B cell (primary cell): ENCODE measurements at places on chromosomes 5 and 9.
A peak's percentile ranks its signal among the peaks of the same experiment; 100 is the strongest.

GRCh38 chr5:1125030-1125357 is 13.1 kb upstream of the SLC12A7 start:
- DNase-seq = no peak

DNA sequence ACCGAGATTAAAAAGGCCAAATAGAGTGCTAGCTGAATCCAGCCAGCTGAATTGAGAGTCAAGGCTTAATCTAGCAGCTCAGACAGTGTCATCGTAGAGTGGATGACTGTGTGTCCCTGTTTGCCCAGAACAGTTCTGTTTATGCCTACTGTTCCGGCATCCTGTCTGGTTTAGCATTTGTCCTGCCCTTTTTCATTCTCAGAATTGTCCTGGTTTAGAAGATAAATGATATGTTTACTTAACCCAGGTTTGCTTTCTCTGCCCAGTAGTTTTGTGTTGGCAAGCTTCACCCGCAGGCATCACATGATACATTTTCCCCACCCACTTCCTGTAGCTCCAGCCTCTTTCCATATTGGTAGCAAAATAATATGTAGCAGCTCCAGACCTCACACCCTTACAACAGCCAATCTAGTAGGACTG is 41.3 kb upstream of the ZSWIM6 start:
- no peak for DNase-seq

DNA sequence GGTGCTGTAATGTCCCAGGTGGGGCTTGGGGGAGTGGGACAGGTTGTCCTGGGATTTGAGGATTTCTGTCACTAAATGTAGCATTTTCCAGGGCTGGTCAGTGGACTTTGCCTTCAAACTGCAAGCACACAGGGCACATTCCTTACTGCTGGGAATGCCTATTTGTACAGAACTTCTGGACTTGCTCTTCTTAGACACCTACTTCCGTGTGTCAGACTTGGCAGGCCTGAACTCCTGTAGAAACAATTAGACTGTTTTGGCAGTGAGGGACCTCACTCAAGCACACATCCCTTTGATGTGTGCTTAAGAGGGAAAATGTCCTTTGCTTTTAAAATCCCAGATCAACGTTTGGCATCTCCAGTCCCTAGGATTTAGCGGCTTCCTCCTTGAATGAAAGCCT is 192.2 kb downstream of the PAPPA start:
- no peak for DNase-seq

DNA sequence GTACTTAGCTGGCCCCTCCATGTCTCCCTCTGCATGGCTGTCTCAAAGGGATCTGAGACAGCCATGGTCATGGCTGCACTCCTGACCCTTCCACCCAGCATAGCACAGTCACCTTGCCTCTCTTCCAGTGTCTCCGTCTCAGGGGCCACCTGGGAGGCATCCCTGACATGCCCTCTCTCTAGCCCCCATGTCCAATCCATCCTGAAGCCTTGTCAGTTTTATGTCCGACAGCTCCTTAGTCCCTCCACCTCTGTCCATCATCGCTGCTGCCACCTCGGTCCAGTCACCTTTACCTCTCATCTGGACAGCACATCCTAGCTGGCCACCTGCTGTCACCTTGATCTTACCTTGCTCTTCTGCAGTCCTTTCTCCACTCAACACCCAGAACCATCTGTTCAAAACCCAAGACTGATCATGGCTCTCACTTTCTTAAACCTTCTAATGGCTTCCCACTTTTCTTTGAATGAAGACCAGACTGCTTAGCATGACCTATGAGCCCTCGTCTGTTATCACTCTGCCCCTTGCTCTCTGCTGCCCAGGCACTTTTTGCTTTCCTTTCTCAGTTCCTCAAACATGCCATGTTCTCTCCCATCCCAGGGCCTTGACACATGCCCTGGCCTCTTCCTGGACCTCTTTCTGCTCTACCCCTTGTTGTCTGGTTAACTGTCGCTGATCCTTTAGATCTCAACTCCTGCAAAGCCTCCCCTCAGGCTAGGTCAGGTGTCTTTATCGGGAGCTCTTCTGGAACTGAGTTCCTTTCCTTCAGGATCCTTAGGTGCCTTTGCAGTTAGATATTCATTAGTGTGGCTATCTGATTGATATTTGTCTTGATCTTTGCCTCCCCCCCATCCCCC is 181.8 kb upstream of the PITX1 start:
- no peak for DNase-seq

DNA sequence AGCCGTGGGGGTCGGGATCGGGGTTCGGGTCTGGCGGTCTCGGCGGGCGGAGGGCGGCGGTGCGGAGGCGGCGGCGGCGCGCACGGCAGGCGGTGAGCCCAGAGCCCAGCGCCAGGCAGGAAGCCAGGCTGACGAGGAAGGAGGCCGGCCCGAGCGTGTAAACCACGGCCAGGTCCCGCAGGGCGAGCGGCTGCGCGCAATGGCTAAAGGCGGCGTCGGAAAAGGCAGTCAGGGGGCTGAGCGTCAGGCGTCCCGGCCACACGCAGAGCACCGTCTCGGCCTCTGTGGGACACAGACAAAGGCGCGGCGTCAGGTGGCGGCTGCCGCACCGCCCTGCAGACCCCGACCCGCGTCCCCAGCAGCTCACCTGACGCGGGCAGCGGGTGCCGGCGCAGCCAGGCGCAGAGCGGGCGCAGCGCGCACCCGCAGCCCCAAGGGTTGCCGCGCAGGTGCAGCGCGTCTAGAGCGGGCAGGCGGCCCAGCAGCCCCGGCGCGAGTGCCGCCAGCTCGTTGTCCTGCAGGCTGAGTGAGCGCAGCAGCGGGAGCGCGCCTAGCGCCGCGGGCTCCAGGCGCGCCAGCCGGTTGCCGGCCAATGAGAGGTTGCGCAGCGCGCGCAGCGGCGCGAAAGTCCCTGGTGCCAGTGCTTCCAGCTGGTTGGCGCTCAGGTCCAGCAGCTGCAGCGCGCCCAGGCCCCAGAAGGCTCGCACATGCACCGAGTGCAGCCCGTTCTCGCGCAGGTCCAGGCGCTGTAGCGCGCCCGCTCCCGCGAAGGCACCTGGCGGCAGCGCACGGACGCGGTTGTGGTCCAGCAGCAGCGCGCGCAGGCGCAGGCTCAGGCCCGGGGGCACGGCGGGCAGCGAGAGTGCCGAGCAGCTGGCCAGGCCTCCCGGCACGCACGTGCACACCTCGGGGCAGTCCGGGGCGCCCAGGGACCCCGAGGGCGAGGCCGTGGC is 671 bp downstream of the LRRC26 start:
- DNase-seq = peak; percentile 64

DNA sequence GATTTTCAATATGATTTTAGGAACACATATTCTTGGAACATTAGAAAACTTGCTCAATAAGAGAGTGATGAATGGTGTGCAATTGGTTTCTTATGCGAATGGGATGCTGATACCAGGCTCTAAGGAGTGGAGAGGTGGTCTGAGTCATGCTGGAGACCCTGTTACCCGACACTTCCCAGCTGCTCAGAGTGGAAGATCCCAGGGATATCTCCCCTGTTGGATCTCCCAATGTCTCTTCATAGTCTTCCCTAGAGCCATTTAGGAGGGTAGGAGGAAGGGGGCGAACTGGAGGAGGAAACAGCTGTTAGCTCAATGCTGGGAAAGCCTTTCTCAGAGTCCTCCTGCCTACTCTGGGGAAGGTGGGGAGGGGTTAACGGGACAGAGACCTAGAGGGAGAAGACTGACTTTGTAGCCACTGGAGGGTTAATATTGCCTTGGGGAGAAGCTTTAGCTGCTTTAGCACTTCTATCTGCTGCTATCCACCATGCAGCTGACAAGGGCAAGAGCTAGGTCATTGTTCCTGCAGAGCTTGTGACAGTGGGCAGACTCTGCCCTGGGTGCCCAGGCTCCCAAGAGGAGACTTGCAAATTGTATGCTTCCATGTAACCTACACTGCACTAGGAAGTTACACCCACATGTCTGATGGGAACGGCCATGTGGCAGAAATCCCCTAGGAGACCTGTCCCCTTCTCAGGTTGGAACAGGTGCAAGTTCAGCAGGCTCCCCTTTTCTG is 301.0 kb downstream of the GADD45G start:
- DNase-seq = no peak

DNA sequence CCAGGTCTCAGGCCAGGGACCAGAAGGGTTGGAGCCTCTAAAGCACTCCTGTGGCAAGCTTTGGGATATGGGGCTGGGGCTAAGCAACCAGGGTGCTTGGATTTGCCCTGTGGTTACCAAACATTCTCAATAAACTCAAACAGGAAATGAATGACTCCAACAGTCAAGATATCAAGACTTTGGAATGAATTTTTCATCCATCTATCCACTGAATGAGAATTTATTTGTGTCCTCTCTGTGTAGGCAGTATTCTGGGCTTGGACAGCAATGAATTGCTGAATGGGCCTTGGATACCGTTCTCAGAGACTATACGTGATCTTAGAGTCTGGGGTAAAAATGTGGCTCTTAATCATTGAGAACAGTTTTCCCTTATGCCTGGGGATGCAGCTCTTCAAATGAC is 212.5 kb downstream of the DAB2IP start:
- no peak for DNase-seq

- no peak for DNase-seq
These were observed 24.0 kb downstream of the PTGES2 start for GRCh38 chr9:128103589-128103962.

DNA sequence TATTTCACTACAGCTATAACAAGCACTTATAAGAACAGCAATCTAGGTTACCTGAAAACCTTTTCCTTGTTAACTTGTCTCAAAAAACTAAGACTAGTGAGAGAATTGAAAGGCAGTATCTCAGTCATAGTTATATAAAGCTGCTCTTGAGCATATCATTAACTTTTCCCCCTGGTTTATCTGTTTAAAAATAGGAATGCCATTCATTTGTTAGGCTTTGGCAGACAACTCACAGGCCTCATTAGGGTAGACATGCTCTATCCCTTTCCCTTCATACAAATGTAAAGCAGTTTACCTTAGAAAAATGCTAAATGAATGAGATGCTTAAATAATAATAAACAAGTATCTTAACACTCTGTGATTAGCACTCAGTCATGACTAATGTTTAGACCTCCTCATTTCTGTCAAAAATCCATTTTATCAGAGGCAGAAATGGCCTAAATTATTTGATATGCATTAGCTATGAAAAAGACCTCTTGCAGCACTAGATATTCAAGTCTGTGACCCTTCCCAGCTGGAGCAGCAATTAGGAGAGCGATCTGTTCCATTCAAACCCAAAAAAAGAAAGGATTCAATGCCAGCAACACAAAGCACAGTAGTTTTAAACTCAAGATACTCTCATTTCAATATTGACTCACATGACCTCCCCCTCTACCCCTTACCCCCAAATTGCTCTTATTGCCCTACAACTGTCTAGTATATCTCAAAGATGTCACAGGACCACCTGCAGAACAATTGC is 1578.8 kb upstream of the WWC1 start:
- no peak for DNase-seq

DNA sequence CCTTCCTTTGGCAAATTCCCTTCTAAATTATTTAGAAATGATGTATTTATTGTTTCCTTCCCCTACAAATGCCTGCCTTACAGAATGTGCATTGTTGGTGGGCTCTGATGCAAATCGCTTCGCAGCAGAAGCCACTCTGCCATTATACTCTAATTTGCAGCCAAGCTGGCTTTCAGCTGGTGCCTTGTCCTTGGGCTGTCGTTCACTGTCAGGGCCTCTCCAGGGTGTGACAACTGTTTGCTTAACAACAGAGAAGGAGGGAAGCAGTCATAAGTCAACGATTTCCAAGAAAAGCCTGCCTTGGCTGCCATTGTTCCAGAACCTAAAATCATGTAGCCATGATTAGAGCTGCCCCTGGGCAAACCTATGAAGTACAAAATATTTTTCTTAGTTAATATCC is 260.1 kb upstream of the RGMB start:
- no peak for DNase-seq

DNA sequence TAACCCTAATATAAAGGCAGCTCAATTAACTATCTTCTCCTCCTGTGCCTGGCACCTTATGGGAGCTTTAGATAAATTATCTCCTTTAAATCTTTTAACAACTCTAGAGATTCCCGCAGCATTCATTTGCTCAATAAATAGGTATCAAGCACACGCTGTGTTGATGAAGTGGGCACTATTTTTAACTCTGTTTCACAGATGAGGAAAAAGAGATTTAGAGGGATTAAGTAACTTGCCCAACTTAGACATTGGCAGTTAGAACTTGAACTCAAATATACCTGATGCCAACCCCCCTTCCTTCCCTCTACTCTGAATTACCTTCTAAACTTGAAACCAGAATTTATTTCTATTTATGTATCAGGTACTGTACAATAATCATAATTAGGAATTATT is 112.4 kb downstream of the SH3TC2 start:
- no peak for DNase-seq

GRCh38 chr9:19154135-19154612 is 26.9 kb upstream of the PLIN2 start:
- DNase-seq = no peak

DNA sequence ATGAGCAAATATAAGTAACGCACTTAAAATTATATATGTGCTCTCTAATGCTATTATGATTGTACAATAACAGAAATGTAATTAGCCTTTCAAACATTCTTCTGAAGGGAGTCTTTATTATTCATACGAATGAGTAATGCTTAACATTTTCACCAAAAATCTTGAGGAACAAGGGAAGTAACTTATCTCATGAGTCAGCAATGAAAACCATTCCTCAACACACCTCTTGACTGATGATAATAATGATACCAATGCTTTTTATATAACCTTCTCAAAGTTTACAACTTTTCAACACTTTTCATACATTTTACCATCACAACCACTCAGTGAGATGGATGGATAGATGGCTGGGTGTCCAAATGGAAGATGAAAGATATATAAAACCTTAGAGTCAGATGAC is 369.3 kb downstream of the BNC2 start:
- no peak for DNase-seq

DNA sequence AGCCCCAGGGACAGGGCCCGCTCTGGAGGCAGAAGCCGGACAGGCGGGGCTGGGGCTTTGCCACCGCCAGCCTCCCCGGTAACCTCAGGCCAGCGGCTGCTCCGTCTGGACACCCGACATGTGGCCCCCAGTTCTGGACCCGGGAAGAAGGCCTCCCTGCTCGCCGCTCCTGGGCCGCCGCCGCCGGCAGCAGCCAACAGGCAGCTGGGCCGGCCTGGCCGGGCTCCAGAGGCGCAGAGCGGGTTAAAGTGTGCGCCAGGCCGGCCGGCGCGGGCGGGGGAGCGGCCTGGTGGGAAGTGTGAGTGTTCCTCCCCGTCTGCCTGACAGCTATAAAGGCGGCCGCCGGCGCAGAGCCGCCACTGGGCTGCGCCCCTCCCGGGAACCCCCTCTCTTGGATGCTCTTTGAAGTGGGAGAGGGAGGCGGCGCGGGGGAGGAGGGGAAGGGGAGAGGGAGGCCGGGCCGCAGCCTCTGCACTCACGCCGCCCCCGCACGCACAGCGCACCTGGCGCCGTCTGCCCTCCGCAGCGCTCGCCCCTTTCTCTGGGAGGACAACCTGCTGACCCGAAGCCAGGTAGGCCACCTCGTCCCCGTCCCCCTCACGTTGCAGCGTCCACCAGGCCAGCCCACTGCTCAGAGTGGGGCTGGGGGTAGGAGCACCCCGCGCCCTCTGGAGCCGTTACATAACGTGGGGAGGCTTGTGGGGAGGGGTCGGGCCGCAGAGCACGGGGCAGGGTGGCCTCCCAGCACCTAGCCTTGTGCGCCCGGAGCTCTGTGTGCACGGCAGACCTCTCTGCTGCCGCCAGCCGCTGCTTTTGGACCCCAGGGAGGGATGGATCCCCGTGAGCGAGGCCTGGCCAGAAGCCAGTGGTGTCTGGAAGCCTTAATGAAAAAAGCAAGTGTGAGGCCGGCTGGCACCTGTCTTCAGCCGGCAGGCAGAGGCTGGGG is at the start of gene ADAMTSL2:
Gene ADAMTSL2 (plus strand): TSS at position 359 of the 946 bp plus-strand sequence. CDS start 2,009 bp downstream, outside the sequence.
- DNase-seq = no peak
